Keratinocyte (primary cell): ENCODE measurements at places on chromosomes 16 and 17.

- DNase-seq: no peak
Observed at GRCh38 chr16:20104563-20105183, 31.0 kb upstream of the GPR139 start.

- DNase-seq: no peak
Observed at GRCh38 chr16:756428-756827, 4.1 kb upstream of the MSLN start.

GRCh38 chr16:11550791-11551498, 35.8 kb downstream of the LITAF start:
- DNase-seq: no peak

DNA sequence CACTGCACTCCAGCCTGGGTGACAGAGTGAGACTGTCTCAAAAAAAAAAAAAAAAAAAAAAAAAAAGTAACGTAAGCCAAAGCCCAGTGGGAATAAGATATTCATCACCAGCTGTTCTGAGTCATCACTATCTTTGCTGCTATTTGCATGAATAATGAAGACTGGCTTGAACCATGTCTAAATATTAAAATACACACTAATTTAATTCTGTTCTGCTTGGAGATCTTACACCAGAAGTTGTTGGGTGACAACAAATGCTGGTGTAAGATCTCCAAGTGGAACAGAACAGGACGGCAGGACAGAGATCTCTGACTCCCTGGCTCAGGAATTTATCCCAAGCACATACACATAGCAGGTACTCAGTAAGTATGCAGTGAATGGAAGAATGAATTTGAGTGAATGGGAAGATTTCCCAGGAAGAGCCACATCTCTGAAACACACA, 19.6 kb downstream of the DNAH17 start:
- DNase-seq: no peak

GRCh38 chr17:16281351-16281750, 64.3 kb downstream of the PIGL start:
- no peak for DNase-seq

- no peak for DNase-seq
Observed at GRCh38 chr17:40058186-40058784, 4.1 kb upstream of the MED24 start.

DNA sequence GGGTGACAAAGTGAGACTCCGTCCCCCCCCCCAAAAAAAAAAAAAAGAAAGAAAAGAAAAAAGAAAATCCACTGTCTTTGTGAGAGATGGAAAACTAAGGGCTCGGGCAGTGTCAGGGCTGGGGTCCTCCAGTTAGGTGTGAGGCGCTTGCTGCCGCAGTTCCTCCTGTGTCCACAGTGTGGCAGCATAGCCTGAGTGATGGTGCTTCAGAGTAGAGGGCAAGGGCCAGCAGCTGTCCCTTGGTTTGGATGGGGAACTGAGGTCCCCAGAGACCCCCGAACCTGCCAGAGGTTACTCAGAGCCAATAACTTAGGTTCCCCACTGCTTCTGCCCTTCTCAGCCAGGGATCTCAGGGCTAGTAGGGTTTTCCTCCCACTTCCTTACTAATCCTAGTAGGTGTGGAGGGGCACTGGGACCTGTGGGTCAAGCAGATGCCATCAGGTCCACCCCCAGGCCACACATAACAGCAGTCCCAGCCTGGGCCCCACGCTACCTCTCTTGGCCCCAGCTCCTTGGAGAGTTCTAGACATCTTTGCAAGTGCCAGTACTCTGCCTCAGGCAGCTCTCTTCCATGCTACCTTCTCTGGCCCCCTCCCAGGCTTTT, 7.9 kb upstream of the LLGL1 start:
- DNase-seq: peak; percentile 15

DNA sequence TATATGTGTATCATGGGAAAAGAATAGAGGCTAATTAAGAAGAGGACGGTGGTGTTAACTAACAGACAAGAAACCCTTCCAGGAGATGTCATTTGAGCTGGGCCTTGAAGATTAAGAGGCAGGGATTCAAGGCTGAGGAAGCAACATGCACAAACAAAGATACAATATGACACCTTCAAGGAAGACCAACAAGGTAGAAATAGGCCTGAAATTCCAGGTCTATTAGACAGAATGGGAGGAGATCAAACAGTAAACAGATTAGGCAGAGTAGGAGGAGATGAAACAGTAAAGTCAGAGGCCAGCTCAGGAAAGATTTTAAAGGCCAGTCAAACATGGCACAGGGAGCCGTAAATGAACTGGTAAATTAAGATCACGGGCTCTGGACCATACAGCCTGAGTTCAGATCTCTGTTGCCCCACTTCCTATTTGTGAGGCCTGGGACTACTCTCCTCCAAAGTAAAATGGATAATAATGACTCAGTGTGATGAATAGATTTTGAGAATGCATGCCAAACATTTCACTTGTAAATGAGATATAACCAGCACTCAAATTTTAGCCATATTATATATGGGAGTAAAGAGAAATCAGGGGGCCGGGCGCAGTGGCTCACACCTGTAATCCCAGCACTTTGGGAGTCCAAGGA, 38.9 kb downstream of the USP31 start:
- DNase-seq: no peak

DNA sequence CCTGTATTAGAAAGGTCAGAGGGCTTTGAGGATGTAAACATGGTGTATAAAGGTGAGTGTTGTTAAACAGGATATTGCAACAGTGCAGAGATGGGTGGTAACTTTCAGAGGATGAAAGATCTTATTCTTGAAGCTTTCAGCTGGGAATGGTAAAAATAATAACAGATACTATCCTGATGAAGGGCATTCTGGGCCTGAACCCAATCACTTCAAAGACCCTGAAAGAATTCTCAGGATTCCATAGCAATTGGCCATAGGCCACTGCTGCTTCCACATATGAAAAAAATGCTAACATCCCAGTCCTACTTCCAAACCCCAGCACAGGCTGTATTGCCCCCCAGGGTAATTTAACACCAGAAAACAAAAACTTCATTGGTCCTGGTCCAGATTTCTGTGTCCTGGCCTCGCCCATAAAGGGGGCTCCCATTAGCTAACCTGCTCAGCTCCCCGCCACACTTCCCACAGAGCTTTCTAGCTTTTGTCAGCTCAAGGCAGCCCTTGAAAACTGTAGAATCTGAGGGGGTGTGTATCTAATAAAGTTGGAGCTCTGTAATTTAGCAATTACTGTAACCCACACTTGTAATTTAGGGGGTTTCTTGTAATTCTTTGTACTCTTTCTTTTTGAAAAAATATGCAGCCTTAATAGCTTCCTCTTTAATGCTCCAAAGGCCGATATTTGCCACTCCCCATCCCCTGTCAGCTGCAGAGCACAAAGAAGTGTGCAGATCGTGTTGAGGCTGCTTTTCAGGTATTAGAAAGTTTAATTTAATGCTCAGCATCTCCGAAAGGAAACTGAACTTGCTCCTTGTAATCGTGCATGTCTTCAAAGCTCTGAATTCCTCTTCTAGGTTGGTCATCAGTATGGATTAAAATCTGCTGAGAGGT, 371.5 kb downstream of the SEC14L1 start:
- no peak for DNase-seq

- DNase-seq: no peak
Observed at GRCh38 chr16:50979806-50980620, 171.1 kb downstream of the SALL1 start.

DNA sequence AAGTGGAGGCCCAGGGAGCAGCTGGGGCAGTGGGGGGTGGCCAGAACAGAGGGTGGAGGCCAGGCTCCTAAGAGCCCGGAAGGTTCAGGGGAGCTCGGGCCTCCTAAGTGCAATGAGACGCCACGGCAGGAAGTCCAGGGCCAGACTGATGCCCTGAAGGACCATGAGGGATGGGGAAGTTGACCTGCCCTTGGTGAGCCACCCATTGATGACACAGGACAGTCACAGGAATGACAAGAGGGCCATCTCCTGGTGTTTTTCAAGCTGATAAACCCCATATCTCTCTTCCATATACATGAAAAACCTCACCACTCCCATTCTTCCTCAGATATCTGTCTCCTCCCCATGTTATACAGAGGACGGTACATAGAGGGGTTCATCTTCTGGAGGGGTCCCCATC, 5.8 kb upstream of the MRPL58 start:
- no peak for DNase-seq

DNA sequence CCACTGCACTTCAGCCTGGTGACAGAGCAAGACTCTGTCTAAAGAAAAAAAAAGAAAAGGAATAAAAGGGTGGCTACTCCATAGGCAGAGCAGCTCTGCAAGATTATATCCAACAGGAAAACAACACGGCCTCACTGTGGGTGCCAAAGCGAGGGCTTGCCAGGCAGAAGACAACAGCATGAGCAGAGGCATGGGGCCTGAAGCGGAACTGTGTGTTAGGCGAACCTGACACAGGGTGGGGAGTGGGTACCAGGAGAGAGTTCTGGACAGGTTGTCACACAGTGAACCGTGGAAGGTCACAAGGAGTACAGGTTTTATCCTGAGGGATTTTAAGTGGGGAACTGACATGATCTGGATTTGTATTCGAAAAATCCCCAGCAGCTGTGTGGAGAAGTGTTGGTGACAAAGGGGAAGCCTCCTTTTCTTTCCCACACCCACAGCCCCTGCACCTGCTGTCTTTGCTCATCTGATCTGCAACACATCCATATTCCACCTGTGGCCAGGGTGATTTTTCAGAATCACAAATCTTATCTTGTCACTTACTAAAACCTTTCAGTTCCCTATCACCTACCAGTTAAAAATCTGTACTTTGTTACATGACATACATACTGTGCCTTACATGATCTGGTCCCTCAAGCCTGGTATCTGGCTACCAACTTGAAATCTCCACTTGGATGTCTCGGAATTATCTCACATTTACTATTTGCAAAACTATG, 23.2 kb upstream of the ARHGAP17 start:
- no peak for DNase-seq

GRCh38 chr16:26970292-26970691, 96.4 kb upstream of the C16orf82 start:
- DNase-seq: no peak

- DNase-seq: no peak
Observed at GRCh38 chr16:83354015-83354414, 453.8 kb upstream of the HSBP1 start.

GRCh38 chr17:62625184-62625869, 2.1 kb upstream of the MRC2 start:
- no peak for DNase-seq

DNA sequence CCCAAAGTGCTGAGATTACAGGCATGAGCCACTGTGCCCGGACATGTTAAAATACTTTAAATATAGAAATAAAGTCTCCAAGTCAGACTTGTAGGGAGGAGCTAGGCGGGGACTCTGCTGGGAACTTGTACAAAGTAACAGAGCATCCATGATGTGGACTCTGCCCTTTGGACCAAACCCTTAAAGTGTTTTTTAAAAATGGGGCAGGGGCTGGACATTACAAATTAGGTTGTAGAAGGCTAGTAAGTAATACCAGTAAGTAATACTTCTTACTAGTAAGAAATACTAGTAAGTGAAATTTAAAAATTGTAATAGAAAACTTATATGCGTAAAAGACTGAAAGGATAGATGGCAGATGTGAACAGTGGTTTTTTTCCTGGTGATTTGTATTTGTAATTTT, 9.7 kb upstream of the SPATA32 start:
- DNase-seq: no peak

GRCh38 chr17:18858567-18859245, 775 bp downstream of the PRPSAP2 start:
- no peak for DNase-seq

- no peak for DNase-seq
Observed at GRCh38 chr16:70789595-70790447, 11.1 kb downstream of the VAC14 start.

GRCh38 chr16:466651-467050, 41.2 kb downstream of the RAB11FIP3 start:
- no peak for DNase-seq

GRCh38 chr17:46942441-46943217, 19.7 kb downstream of the GOSR2 start:
- DNase-seq: no peak

DNA sequence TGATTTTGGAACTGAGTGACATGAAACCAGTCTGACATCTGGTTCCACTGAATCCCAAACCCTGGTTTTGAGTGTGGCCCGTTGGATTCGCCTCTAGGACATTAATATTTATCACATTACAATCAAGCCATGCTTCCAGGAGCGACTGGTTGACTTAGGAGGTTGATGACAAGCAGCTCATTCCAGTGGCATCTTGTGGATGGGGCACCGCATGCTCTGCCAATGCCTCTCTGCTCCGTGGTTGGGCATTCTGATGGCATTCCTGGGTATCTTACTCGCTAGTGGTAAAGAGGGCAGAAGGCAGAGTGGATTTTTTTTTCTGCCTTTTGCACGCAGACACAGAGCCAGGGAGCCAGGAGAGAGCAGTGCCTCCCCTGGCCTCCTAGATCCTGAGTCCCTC, 31.4 kb downstream of the CACNG4 start:
- no peak for DNase-seq

- DNase-seq: no peak
Observed at GRCh38 chr17:15490634-15491261, 23.3 kb upstream of the CDRT4 start.

- no peak for DNase-seq
Observed at GRCh38 chr16:65249768-65250167, 127.9 kb upstream of the CDH11 start.

DNA sequence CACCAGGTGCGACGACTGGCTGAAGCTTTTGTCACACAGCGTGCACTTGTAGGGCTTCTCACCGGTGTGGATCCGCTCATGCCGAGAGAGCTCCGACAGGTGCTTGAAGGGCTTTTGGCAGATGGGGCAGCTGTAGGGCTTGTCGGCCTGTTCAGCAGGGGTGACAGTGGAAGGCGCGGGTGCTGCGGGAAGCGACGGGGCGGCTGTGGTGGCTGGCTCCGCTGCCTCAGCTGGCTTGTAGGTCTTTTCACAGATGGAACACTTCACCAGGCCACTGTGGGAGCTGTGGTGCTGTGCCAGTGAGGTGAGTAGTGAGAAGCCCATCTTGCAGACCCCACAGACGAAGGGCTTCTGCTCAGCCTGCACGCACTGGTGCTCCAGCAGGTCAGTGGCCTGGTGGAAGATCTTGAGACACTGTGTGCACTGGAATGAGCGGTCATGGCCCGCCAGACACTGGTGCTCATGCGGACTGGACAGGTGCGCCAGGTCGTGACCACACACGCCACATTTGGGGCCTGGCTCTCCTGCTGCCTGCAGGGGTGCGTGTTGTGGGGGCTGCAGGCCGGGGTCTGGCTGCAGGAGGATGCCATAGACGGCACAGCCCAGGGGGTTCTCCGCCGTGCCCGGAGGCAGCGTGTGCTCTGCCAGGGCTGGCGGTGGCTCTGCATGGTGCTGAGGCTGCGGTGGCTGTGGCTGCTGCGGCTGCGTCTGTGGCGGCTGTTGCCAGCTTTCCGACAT, 2.8 kb downstream of the ZNF319 start:
- DNase-seq: no peak
